Natural killer cell treated with Interleukin-12 subunit alpha and Interleukin-12 subunit beta and Interleukin-15 and Interleukin-18, amount 100 ng/mL, for 72 hours (primary cell): ENCODE measurements at places on chromosomes 3 and 15. TPM values are rescaled to one million over a fixed set of nuclear protein-coding genes. Genes with fewer than 3 reads are reported as not detected.

VIPR1 gene
- total RNA-seq, result not detected

TRIM42 gene
- not detected for total RNA-seq

GRCh38 chr3:18872466-18872865 lies 275.8 kb upstream of the KCNH8 start:
- no peak for DNase-seq
- no peak overlapping the region for H3K27ac ChIP-seq
- H3K36me3 ChIP-seq, result no peaks in the 10 kb centered on the region
- H3K4me1 ChIP-seq, result no peaks in the 10 kb centered on the region
- no peak overlapping the region for H3K4me3 ChIP-seq
- peaks cover 13% of the 10 kb centered on the region for H3K27me3 ChIP-seq

DNA sequence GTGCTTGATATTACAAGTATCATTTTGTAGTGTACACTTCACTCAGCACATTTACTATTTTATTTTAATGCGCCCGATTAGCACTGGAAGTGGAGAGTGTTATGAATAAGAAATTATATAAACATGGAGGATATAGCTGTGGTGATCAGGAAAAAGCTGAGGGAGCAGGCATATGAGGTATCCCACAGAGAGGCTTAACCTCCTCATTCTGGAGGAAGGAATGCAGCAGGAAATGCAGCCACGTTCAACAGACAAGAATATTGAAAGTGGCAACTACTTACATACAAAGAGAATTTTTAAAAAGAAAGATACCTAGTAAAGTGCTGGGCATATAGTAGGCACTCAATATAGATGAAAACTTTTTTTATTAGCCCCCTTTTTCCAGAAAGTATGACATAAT lies 166.0 kb upstream of the SATB1 start:
- H3K27me3 ChIP-seq, result no peaks in the 10 kb centered on the region
- no peaks in the 10 kb centered on the region for H3K4me1 ChIP-seq
- H3K4me3 ChIP-seq, result no peak overlapping the region
- no peak overlapping the region for H3K27ac ChIP-seq
- H3K36me3 ChIP-seq, result peaks cover 5% of the 10 kb centered on the region

- H3K27me3 ChIP-seq, result peaks cover 10% of the 10 kb centered on the region
- H3K27ac ChIP-seq, result no peak overlapping the region
- no peaks in the 10 kb centered on the region for H3K4me1 ChIP-seq
- H3K36me3 ChIP-seq, result no peaks in the 10 kb centered on the region
- no peak overlapping the region for H3K4me3 ChIP-seq
Observed at GRCh38 chr3:194854206-194854605, 168.5 kb downstream of the FAM43A start.
